ENCODE measurements at places on chromosomes 13 and 19.

GRCh38 chr13:94701313-94702180, 10.8 kb downstream of the SOX21 start:
- DNase-seq: no peak

- no peak for DNase-seq
Observed at GRCh38 chr19:52691215-52691610, 43.6 kb downstream of the ZNF611 start.

- peak; percentile 40 for DNase-seq
Observed at GRCh38 chr13:23741879-23742510, 147.2 kb downstream of the MIPEP start.

GRCh38 chr19:5593343-5594255, 25.8 kb upstream of the TINCR start:
- no peak for DNase-seq

Data from 8988T (cell line).